Dermis microvascular lymphatic vessel endothelial cell (primary cell): ENCODE measurements at places on chromosomes 2 and 18. TPM values are rescaled to one million over a fixed set of nuclear protein-coding genes. Genes with fewer than 3 reads are reported as not detected.

REG3A gene
- not detected in 2 replicates for total RNA-seq

- DNase-seq: no peak
Observed at GRCh38 chr18:72201032-72201431, 343.1 kb downstream of the CBLN2 start.

- no peak for DNase-seq
Observed at GRCh38 chr18:79890674-79891073, 60.8 kb downstream of the SLC66A2 start.

DNA sequence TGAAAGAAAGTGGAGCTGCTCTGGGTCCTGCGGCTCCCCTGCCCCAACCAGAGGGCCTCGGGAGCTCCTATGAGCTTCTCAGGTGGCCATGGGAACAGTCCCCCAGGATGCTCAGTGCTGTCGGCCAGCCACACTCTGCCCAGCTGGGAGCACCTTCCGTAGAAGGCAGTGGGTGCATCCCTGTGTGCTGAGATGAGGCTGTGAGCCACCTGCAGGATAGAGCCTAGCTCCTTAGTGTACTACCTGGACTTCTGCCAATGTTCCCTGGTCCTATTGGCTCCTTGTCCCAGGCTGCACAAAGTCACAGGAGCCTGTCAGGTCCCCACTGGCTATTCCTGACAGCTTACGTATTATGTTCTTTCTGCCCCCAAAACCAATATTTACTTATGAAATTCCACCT, 16.1 kb downstream of the PRELID3A start:
- no peak for DNase-seq

DNA sequence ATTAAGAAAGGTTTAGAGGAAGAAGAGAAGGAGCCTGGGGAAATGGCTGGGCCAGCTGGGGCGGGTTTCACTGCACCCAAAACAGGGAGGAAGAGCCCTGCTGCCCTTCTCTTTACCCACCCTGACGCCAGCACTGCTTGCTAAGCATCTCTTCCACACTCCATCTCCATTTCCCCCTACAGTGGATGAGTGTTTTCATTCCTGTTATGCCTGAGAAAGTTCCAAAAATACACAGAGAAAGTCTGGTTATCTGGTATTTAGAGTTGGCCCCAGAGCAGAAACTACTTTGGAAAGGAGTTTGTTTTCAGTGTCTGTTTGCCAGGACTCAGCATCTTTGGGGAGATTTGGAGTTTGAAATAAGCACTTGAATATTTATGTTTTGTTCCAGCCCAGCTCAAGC, 451.0 kb downstream of the SLC4A3 start:
- no peak for DNase-seq

DNA sequence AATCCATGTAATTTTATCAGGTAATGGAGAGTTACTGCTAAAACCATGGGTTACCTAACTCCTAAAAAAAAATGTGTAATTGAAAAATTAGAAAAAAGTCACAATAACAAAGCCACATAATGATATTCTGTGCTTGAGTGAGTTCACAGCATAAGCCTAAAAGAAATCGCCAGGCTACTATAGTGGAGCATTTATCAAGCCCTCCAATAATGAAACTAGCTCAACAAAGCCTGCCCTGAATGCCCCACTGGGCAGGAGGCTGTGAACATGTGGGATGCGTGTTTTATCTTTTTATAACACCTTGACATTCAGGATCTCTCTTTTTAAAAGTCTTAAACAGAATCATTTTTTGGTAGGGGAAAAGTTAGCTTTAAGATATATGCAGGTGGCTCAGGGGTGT, 86.3 kb downstream of the KCTD18 start:
- DNase-seq: no peak
